Memory B cell (primary cell): ENCODE measurements at places on chromosomes 5 and 9.
A peak's percentile ranks its signal among the peaks of the same experiment; 100 is the strongest.

DNA sequence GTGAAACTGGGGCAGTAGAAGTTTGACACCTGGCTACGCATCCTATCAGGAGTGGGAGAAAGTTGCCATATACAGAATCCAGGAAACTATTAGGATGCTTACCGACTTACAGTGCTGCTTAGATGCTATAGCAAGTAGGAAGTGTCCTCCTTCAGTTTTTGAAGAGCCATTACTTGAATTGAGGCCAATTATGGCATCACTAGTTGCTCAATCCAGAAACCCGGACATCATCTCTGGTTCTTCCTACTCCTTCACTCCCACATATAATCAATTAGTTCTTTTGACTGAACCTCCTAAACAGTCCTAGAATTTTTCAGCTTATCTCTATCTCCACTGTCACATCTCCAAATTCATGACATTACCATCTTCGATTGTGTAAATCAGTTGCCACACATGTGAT, 41.8 kb upstream of the UGCG start:
- no peak overlapping the region for H3K27ac ChIP-seq
- H3K27me3 ChIP-seq = no peaks in the 10 kb centered on the region
- no peak for DNase-seq
- no peaks in the 10 kb centered on the region for H3K4me1 ChIP-seq

GRCh38 chr9:16371306-16371705, 499.2 kb downstream of the BNC2 start:
- H3K27ac ChIP-seq = no peak overlapping the region
- no peaks in the 10 kb centered on the region for H3K36me3 ChIP-seq
- no peak overlapping the region for H3K4me3 ChIP-seq
- no peaks in the 10 kb centered on the region for H3K4me1 ChIP-seq

DNA sequence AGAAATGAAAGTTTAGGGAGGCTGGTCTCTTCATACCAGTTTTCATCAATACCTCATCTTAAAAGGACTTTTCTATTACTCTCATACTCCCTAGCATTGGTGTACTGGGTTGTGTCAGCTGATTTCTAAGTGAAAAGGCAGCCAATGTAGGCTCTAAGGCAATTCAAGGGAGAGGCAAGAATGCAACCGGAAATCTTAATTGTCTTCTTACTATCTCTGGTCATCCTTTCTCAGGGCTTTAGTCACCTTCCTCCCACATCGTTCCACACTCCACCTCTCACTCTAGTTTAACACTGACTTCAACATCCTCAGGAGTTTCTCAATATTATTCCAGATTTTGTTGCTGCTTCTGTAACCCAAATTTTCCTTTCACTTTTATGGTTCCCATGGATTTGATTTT, 281.8 kb upstream of the RFX3 start:
- no peak overlapping the region for H3K27ac ChIP-seq
- no peaks in the 10 kb centered on the region for H3K4me1 ChIP-seq
- H3K36me3 ChIP-seq = no peaks in the 10 kb centered on the region
- no peak for DNase-seq

GRCh38 chr5:39176759-39177630, 42.4 kb downstream of the FYB1 start:
- peaks cover 3% of the 10 kb centered on the region for H3K36me3 ChIP-seq
- H3K27ac ChIP-seq = peak overlapping the region; percentile 60
- peak overlapping the region; percentile 72 for H3K4me3 ChIP-seq
- peaks cover 30% of the 10 kb centered on the region for H3K4me1 ChIP-seq
- DNase-seq = no peak

GRCh38 chr5:169646856-169647255, 9.8 kb downstream of the DOCK2 start:
- peak overlapping the region; percentile 2 for H3K4me3 ChIP-seq
- no peak for DNase-seq
- no peaks in the 10 kb centered on the region for H3K27me3 ChIP-seq
- peaks cover 26% of the 10 kb centered on the region for H3K36me3 ChIP-seq
- no peak overlapping the region for H3K27ac ChIP-seq

- H3K27ac ChIP-seq = no peak overlapping the region
- DNase-seq = no peak
- H3K36me3 ChIP-seq = no peaks in the 10 kb centered on the region
- H3K4me3 ChIP-seq = no peak overlapping the region
- H3K4me1 ChIP-seq = no peaks in the 10 kb centered on the region
Observed at GRCh38 chr5:29321591-29321990, 1871.9 kb upstream of the CDH6 start.

DNA sequence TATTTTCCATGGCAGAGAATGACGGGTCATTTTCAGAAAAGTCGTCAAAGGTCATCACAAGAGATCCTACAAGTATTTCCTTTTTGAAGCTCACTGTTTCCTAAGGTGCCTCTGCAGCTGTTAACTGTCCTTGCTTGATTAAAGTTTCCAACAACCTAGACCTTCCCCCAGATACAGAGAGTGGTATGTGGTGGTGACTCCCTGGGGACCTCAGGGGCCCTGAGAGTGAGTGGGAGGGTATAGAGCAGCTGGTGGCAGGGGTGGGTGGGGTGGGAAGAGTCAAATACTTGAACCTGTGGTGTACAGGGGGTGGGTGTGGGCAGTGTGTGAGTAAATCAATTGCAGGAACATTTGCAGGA, 1.6 kb upstream of the CD72 start:
- DNase-seq = no peak
- H3K4me3 ChIP-seq = peak overlapping the region; percentile 86
- H3K4me1 ChIP-seq = peaks cover 60% of the 10 kb centered on the region
- H3K27ac ChIP-seq = peak overlapping the region; percentile 98

DNA sequence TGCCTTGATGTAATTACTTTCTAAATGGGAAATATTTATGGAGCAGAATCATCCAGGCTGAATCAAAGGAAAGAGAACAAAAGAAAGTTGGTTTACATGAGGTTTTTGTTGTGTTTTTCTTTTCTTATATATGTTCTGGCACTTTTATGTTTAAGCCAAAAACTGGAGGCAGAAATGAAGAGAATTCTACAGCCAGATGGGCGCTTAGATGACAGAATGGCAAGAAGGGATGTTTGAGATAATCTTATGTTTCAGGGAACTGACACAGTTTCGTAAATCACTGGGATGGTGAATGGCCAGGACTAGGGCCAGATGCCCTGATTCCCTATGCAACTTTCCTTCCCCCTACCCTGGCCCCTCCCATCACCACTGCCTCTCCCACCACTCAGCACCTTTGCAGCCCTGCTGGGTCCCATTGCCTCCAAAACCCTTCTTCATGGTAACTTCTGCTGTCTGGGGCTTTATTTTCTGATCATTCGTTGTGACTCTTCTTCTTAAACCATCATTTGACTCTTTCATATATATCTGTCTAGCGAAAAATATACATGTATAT, 111.8 kb downstream of the EFNA5 start:
- no peak for DNase-seq
- no peak overlapping the region for H3K4me3 ChIP-seq
- H3K4me1 ChIP-seq = no peaks in the 10 kb centered on the region
- peaks cover 3% of the 10 kb centered on the region for H3K27me3 ChIP-seq
- H3K36me3 ChIP-seq = no peaks in the 10 kb centered on the region

DNA sequence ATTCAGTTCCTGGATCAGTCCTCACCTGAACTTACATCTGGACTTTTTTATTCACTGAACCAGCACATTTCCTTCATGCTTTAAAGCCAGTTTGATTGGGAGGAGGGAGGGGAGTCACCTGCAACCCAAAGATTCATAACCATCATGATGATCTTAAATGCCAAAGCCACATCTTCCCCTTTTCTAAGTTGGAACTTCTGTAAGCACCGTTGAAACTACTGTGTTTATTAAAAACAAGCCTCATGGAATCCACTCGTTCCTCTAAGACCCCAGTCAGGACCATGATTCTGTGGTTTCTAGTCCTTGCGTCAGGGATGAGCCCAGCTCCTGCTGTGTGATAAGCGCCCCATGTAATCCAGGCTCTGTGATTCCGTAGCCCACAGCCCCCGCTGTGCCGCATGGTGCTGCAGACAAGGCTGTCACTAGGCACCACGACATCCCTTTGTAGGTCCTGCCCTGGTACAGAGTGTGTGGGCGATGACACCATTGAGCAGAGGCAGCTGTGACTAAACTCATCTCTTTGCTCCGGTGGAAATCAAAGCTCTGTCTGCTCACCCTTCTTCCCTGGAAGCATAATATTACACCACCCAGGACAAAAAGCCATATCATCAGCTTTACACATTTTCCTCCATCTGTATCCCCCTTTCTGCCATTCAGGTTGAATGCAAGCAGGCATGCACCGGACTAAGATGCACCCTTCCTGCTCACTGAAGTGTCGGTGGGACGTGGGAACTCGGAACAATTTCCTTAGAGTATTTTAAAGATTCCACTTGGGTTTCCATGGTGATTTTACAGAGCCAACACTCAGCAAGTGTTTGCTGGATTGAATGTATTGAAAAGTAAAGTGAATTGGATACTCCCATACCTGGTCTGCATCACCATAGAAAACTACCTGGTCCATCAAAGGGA, 132.0 kb upstream of the FSTL4 start:
- H3K36me3 ChIP-seq = no peaks in the 10 kb centered on the region
- DNase-seq = no peak
- H3K27ac ChIP-seq = no peak overlapping the region
- no peak overlapping the region for H3K4me3 ChIP-seq
- peaks cover 8% of the 10 kb centered on the region for H3K4me1 ChIP-seq

- H3K4me3 ChIP-seq = peak overlapping the region; percentile 56
- peak overlapping the region; percentile 92 for H3K27ac ChIP-seq
- H3K27me3 ChIP-seq = no peaks in the 10 kb centered on the region
Observed at GRCh38 chr5:133032852-133033742, 6.7 kb upstream of the ZCCHC10 start.

DNA sequence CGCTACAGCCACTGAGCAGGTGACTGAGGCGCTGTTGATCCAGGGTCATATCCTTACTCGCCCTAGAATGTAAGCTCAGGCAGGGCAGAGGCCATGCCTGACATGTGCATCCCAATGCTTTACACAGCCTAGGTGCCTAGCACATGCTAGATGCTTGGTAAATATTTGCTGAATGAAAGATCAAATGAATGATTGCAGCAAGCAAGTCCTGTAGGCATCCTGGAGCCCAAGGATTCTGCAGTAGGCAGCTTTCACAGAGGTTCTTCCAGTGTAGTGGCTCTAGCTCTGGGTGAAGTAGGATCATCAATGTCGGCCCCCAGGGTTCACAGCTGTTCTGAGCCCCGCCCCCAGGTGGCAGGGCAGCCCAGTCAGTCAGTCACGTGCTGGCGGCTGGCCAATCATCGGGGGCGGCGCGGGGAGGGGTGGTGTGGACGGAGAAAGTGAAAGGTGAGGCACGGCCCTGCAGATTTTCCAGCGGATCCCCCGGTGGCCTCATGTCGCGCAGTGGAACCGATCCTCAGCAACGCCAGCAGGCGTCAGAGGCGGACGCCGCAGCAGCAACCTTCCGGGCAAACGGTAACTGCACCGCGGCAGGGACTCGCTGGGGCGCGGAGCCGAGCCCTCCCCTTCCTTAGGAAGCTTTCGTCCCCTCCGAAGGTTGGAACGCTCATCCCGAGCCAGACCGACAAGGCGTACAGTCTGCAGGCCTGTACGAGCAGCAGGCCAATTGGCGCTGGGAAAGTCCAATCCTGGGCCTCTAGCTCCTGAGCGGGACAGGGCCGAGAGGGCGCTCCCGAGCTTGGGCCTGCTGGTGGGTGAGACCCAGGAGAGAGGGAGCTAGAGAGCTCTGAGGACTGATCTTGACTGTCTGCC, at the start of gene GALT:
GALT (plus strand) TSS at position 465 of the 873 bp plus-strand sequence; CDS start at position 495, 30 bp downstream.
- peak within 1 kb of the TSS; percentile 75 for H3K27ac ChIP-seq
- H3K4me1 ChIP-seq = peaks cover 14% of the 10 kb centered on the region
- peak; percentile 84 for DNase-seq
- peak within 1 kb of the TSS; percentile 96 for H3K4me3 ChIP-seq

DNA sequence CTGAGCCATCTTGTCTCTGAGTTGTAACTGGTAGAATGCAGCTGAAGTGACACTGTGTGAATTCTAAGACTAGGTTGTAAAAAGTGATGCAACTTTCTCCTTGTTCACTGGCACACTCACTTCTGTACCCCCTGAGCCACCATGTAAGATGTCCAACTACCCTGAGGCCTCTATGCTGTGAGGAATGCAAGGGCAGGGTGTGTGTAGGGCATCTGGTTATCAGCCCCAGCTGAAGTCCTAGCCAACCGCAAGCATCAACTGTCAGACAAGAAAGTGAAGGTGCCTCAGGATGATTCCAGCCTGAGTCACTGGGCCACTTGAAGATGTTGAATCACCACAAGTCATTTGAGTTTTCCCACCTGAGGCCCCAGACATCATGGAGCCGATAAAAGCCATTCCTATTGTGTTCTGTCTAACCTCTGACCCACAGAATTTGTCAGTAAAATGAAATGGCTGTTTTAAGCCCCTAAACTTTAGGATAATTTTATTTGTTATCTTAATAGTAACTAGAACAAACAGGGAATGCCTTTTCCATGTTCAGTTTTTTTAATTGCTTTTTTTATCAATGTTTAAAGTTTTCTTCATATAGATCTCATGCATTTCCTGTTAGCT, 18.7 kb upstream of the RHOBTB3 start:
- H3K36me3 ChIP-seq = no peaks in the 10 kb centered on the region
- no peak for DNase-seq
- H3K27me3 ChIP-seq = no peaks in the 10 kb centered on the region
- no peak overlapping the region for H3K27ac ChIP-seq

DNA sequence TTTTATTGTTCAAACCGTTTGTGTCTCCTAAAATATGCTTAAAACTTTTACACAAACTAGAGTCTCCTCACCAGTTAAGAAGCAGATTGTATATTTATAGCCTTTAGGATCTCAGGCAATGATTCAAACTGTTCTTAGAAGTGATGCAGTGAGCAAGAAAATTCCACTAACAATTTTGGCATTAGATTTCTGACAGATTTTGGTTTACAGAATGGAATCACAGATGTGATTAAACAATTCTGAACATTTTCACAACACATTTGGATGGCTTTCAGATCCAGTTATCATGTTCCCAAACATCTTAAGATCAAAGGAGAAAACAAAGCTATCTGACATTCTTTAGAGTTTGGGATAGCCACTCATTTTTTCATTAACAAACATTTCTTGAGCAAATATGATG, 181.7 kb upstream of the RIOK2 start:
- H3K27ac ChIP-seq = no peak overlapping the region
- H3K4me1 ChIP-seq = no peaks in the 10 kb centered on the region
- H3K4me3 ChIP-seq = no peak overlapping the region
- H3K27me3 ChIP-seq = no peaks in the 10 kb centered on the region
- H3K36me3 ChIP-seq = no peaks in the 10 kb centered on the region

- peak overlapping the region; percentile 64 for H3K4me3 ChIP-seq
- H3K27me3 ChIP-seq = no peaks in the 10 kb centered on the region
- H3K27ac ChIP-seq = peak overlapping the region; percentile 94
- H3K4me1 ChIP-seq = peaks cover 34% of the 10 kb centered on the region
- peak; percentile 69 for DNase-seq
- peaks cover 3% of the 10 kb centered on the region for H3K36me3 ChIP-seq
Observed at GRCh38 chr9:128007566-128008138, 26.9 kb upstream of the EEIG1 start.

DNA sequence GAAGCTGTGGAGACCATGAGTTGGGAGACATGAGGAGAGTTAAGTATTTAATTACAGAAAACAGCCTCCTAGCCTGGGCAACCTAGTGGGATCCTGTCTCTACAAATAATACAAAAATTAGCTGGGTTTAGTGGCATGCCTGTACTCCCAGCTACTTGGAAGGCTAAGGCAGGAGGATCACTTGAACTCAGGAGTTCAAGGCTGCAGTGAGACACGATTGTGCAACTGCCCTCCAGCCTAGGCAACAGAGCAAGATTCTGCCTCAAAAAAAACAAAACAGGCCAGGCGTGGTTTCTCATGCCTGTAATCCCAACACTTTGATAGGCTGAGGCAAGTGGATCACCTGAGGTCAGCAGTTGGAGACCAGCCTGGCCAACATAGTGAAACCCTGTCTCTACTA, 52.6 kb downstream of the AQP7 start:
- no peak overlapping the region for H3K4me3 ChIP-seq
- H3K27me3 ChIP-seq = no peaks in the 10 kb centered on the region
- DNase-seq = no peak
- H3K27ac ChIP-seq = no peak overlapping the region
- peaks cover 49% of the 10 kb centered on the region for H3K36me3 ChIP-seq
